ENCODE measurements at places on chromosomes 2 and 18. TPM values are rescaled to one million over a fixed set of nuclear protein-coding genes. Genes with fewer than 3 reads are reported as not detected.
A peak's percentile ranks its signal among the peaks of the same experiment; 100 is the strongest.

ADD2 gene
- 50.5 TPM for total RNA-seq

MOGAT1 gene
- total RNA-seq = not detected

UPP2 gene
- not detected for total RNA-seq

CPO gene
- not detected for total RNA-seq

NT5C1B gene
- total RNA-seq = not detected

POTEJ gene
- not detected for total RNA-seq

ASPRV1 gene
- 0.10 TPM for total RNA-seq

AKAIN1 gene
- not detected for total RNA-seq

TMEM237 gene
- 101 TPM for total RNA-seq

CROCC2 gene
- total RNA-seq = not detected

GMCL1 gene
- total RNA-seq = 15.7 TPM

GALNT5 gene
- total RNA-seq = not detected

KIF5C gene
- 14.6 TPM for total RNA-seq

GRCh38 chr2:112827009-112827408, 9.6 kb downstream of the IL1B start:
- no peak for DNase-seq

DNA sequence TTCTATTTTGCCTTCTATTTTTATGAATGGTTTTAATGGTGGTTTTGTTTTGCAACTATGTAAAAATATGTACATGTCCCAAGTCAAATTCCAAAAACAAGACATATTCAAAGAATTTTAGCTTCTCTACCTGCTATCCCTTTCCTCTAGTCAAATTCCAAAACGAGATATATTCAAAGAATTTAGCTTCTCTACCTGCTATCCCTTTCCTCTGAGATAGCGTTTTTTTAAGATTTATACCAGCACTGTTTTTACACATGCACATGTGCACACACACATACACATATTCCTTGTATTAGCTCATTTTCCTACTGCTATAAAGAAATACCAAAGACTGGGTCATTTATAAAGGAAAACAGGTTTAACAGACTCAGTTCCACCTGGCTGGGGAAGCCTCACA, 199.1 kb upstream of the ARL4C start:
- no peak for DNase-seq

DNA sequence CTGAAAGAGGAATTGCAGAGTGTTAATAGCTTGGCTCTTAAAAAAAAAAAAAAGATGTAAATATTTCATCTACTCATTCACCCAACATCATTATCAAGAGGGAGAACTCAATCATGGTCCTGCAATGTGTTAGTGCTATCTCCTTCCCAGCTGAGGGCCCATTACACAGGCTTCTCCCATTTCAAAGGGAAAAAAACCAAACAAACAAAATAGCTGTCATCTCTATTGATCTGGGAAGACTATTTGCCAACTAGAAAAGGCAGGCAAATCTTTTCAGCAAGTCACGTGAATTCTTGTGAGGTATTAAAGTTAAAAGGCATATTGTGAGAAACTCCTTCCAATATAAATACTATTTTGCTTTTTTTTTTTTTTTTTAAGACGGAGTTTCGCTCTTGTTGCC, 194.3 kb downstream of the MYO1B start:
- no peak for DNase-seq

GRCh38 chr2:23532391-23533337, 147.7 kb downstream of the KLHL29 start:
- no peak for DNase-seq

- no peak for DNase-seq
Measured at GRCh38 chr2:36613801-36614200, 15.8 kb upstream of the FEZ2 start.

DNA sequence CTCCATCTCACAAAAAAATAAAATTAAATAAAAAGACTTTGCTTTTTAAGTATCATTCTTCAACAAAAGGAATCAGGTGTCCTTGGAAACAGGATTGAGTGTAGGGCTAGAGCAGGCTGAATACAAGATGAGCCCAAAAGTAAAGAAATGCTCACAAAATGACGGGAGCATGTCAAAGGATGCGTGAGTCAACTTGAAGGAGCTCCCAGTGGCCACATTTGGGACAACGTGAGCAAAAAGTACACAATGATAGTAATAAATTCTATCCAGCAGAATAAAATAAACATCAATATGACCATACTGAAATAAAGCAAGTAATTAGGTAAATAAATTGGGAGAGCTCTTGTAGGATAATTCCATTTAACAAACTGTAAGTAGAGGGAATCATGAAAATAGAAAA, 220.7 kb downstream of the PHLPP1 start:
- no peak for DNase-seq

GRCh38 chr2:202494300-202495229, 118.4 kb downstream of the BMPR2 start:
- no peak for DNase-seq

DNA sequence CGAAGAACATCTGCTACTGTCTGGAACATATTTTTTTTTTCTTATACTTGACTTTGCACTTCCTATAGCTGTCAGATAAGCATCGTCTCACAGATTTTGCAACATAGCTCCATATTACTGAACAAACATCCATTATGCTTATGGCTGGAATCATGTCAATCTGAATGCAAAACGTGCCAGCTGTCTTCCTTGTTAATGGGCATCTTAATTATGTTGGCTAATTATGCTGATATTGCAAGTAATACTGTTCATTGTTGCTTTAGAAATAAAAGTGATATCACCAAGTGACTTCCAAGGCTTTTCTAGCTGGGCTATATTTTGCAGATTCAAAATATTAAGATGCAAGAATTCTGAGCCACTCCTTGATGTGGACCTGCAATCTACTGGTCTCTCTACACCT, 176.8 kb downstream of the ARL4C start:
- DNase-seq = no peak

GRCh38 chr2:128525653-128526052, 207.0 kb upstream of the HS6ST1 start:
- DNase-seq = no peak

DNA sequence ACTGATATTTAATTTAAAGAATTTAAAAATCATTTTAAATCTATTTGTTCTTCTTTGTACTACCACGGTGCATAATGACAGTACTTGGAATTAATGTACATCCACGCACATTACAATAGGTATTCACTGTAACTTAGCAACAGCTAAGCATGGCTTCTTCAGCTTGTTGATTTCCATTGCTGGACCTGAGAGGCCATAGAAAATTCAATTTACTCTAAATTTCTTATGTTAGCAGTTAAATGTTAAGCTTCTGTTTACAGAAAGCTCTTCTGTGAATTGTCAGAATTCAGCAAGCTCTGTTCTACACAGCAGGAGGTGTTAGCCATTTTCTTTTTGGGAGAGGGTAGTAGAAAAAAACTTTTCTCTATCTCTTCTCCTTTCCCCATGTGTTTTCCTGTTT, 1149.3 kb upstream of the CDH2 start:
- no peak for DNase-seq

DNA sequence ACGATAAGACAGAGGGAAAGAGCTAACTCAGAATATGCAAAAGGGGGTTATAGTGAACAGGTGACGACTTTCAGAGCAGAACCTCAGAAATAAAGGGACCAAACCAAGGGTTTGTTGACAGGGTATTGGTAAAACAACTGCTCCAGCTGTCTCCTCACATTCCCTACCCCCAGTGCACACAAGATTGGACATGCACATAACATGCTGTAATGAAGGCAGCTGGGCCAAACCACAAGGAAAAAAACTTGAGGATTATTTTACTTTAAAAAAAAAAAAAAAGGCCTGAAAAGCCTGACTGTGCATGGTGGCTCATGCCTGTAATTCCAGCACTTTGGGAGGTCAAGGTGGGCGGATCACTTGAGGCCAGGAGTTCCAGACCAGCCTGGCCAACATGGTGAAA, 3.5 kb downstream of the RBM43 start:
- no peak for DNase-seq

GRCh38 chr2:123438251-123438650, 586.8 kb upstream of the CNTNAP5 start:
- no peak for DNase-seq

- DNase-seq = no peak
Measured at GRCh38 chr2:193561054-193561453, 1366.3 kb upstream of the TMEFF2 start.

DNA sequence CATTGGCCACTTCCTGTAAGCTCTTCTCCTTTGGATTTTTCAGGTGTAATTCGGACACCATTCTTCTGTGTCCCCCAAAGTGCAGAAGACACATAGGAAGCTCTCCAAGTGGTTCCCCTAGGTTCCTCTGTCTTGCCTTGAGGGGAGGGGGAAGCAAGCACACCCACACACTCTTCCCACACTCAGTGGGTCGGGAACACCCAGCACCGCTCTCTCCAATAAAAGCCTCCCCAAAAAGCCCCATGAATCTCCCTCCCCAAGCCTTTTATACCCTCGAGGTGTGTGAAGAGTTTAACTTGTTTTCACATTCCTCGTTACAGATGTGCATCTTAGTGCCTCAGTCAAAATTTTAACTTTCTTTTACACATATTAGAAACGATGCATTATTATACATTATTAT, 9.9 kb upstream of the TMEM237 start:
- DNase-seq = no peak

DNA sequence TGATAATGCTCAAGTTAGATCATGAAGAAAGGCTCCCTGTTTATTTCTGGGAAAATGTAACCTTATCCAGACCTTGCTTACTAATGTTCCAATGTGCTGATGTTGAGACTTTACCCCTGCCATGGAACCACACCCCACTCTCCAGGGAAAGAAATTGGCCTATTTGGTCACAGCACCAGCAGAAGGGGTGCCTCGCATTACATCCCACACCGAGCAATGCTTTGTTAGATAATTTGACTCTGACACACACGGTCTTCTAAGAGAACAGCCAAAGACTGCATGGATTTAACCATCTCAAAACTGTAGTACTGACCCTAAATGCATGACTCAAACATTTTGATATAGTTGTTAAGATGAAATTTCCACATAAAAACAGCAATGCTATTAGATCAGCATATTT, 152.1 kb upstream of the CCDC150 start:
- no peak for DNase-seq

DNA sequence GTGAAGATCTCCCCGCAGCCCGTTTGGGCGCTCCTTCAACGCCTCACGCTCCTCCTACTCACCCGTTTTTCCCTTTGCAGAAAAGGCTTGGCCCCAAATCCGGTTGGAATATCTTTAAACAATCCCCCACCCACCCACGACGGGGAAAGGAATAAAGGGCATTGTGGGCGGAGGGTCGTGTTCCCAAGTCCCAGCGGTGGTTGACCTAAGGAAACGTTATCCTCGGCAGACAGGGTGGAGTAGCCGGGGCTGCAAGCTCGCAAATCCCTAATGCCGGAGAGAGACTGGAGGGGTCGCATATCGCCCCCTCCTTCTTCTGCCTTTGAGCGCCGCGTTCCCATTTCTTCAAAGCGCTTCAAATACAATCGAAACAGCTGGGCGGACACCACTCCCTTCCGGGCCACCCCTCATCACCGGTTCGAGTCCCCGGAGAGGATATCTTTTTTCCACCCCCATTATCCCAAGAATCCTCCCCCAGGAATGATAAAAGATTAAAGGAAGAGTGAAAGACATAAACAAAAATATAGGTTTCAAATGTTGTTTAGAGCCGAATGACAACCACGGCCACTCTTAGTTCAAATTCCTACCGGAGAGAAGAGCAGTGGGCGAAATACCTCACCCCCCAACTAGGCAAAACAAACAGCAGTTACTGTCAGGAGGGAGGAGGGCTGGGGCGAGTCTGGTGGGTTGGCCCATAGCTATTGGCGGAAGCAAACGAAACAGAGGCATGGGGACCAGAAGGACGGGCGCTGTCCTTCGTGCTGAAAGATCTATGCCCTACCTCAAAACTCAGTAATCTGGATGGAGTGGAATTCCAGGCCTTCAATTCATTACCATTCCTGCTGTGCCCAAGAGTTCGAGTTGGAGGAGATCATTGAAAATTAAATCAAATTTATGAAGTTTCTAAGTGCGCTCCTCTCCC, 2.8 kb upstream of the GAD1 start:
- peak; percentile 20 for DNase-seq

GRCh38 chr2:73986085-73986681, 1.5 kb downstream of the TET3 start:
- no peak for DNase-seq

DNA sequence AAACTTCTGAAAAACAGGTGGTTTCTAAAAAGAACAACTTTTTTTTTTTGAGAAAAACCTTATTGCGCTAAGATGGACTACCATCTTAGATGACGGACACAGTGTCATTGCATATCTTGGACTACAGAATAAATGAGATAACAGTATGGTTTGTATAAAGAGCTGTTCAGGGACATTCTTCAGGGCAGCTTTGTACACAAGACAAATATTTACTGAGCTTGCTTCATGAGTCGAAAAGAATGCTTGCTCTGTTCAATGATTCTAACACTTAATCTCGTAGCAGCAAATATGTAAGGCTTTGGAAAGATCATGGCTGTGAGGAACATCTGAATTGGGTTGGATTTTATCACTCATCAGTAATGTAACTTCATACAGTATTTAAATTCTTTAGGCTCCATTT, 282.5 kb upstream of the CWC22 start:
- no peak for DNase-seq

DNA sequence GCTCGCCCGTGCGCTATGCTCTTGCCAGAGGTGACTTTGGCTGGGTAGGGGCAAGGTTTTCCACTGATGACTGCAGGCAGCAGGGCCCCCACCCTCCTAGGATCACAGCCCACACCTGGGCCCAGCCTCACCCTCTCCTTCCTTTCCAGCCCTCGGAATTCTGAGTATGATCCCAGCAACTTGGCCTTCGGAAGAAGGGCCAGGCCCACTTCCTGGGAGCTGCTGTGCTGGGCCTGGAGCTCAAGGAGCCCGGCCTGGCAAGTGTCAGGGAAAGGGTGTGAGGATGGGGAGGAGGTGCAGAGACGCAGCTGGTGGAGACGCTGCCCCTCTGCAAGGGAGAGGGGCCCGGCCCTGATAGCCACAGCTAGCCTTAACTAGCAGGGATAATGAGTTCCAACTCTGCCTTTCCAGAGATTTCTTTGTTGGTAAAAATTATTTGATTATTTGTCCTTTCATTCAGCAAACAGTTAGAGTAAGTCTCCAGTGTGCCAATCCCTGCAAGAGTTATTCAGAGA, 1.7 kb upstream of the CNDP1 start:
- no peak for DNase-seq

GRCh38 chr18:31506024-31506742, 8.2 kb downstream of the DSG2 start:
- DNase-seq = no peak

DNA sequence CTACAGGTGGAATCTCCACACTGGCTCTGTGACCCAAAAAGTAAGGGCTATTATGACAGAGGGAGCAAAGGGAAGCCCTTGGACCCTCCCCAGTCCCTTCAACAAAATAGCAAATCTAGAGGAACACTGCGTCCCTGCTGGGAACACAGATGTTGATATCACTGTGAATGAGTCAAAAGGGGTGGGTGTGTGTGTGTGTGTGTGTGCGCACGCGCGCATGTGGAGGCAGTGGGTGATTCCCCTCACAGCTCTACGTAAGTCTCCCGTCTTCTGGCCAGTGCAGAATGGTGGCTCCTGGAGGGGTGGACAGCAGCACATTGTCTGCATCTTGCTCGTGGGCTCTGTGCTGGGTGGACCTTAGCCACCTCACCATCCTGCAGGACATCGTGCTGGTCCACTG, 7.8 kb upstream of the C2orf72 start:
- no peak for DNase-seq

GRCh38 chr18:3995476-3996102, 459.5 kb downstream of the DLGAP1 start:
- peak; percentile 47 for DNase-seq

- peak; percentile 76 for DNase-seq
Measured at GRCh38 chr2:68936427-68936826, 16.3 kb downstream of the GKN2 start.

All from A172 (cell line).